ENCODE measurements at places on chromosomes 4 and X.

GRCh38 chr4:178577933-178578332, 1135.7 kb upstream of the AGA start:
- DNase-seq: no peak

DNA sequence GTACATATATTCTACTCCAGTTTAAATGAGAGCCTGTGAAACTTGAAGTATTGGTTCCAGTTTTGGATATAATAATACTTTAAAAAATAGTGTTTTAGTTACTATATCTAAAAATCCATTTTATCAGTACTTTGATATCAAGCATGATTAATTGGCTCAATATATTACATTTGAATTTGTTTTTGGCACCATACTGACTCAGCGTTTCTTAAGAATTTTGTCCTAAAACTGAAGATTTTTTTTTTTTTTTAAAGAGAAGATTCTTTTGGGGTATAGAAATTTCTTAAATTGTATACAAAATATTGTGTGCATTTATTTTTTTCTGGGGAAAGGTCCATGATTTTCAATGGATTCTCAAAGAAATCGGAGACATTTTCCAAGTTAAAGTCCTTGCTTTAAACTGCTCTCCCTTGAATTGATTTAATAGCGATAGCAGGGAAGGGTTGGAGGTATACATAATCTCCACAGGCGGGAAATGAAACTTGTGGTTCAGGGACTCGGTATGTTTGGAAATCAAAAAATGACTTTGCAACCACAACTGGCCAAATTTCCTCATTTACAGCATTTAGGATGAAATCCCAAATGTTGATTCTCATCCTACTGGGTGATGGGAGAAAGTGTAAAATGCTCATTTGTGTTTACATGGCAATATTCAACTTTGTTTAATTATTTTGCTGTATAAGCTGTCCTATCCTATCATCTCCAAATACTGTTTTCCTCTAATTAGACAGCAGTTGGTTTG, 62.3 kb downstream of the TMA16 start:
- DNase-seq: no peak

DNA sequence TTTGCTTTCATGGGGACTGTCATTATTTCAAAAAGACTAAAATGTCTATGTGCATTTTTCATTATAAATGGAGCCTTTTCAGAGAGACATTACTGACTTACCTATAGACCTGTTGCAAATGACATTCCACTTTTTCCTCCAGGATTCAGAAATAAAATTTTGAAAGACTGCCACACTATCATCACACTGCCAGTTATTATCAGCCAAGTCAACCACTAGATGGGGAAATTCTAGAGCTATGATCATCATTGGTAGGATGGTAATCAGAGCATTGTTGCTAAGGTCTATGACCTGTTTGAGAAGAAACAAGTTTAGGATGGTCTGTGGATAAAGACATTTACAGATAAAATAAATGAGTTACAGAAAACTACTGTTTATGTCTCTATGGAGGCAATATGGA, 22.5 kb downstream of the LRRC66 start:
- no peak for DNase-seq

- no peak for DNase-seq
These were observed 328.8 kb upstream of the GATB start for GRCh38 chr4:152089584-152089983.

- no peak for DNase-seq
These were observed 45.8 kb downstream of the MGST2 start for GRCh38 chr4:139711461-139711860.

GRCh38 chr4:42112846-42113245, 39.6 kb downstream of the BEND4 start:
- DNase-seq: no peak

DNA sequence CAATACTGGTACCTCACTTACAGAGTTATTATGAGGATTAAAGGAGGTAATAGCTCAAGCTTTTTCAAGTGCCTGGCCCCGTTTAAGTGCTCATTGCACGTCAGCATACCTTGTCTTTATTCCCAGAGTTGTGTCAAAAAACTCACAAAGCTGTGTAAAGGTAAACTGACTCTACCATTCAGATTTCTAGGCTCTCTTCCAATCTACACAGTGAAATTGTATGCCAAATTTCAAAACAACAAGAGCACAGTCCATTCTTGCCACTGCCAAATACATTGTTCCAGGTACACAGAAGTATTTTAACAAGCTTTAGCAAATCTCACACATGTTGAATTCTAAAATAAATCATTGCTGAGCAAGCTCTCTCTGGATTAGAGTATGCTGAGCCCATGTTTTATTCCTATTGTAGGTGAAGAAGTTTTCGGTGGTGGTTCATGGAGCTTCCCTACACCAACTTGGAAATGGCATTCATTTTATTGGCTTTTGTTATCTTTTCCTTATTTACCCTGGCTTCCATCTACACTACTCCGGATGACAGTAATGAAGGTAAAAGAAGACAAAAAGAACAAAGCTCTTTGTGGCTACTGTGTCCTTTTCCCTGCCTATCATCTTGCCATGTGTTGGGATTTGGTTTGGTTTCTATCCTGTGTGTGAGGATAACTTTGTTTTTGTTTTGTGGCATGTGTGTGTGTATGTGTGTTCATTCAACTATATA, 16.2 kb downstream of the SMIM31 start:
- no peak for DNase-seq

DNA sequence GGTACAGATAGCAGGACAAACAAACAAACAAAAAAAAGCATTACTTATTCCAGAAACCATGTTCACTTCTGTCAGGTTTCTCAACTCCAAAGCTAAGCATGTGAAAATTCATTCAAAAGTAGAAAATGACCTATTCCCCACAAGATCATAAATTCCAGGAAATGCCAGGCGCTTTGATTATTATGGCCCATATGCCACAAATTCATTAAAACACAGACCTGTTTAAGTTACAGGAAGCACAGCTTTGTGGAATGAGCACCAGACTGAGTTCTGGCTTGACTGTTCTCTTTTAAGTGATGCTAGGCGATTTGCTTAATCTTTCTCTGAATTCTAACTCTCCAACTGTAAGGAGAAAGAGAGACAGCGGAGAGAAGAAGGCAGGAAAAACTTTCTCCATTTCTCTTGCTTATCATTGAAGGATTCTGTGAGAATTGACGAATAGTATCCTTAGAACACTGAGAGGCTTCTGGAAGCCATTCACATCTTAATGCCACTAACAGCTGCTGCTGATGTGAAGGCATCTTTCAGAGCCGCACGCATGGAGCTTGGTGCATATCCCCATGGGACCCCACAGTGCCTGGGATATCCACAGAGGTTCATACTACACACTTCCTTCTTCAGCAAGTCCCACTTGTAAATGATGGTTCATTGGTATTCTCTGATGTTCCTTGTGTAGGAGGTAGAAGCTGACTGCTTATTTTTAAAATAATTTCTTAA, 138.0 kb downstream of the ZNF674 start:
- DNase-seq: no peak

Measured in activated CD8-positive, alpha-beta T cell treated with anti-CD3 and anti-CD28 coated beads, Interleukin-2, amount 10 ng/mL, durations not matched to agents 7 days and 5 days (primary cell).